ENCODE measurements at places on chromosomes 13 and 19.

DNA sequence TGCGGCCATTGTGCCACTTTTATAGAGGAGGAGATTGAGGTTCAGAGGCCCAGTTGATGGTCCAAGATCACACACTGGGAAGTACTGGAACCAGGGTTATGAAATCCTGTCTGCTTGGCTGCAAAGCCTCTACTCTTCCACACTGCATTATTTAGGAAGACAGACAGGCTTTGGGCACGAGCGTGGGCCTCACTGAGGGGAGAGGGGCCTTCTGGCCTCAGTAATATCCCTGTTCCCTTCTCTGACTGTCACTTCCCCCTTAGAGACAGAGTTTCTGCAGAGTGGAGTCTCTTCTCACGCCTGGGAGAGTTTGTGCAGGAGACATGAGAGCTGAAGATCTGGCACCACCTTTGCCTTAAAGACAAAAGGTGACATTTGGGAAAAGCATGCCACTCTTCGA lies 49.0 kb upstream of the PNMA8B start:
- no peak for DNase-seq

DNA sequence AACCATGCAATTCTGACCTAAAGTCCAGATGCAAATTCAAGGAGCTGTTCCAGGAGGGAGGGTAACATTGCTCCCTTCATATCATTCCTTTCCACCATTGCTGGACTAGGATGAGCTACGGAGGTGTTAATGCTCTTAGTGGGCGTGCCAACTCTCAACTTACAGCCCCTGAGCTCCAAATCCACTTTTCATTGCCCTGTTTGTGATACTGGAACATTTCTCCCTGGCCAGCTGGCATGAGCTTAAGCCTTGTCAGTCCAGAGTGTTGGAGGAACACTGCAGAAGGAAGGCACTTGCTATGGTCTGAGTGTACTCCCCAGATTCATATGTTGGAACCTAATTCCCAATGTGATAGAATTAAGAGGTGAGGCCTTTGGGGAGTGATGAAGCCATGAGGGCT lies 70.4 kb upstream of the FARP1 start:
- no peak for DNase-seq

DNA sequence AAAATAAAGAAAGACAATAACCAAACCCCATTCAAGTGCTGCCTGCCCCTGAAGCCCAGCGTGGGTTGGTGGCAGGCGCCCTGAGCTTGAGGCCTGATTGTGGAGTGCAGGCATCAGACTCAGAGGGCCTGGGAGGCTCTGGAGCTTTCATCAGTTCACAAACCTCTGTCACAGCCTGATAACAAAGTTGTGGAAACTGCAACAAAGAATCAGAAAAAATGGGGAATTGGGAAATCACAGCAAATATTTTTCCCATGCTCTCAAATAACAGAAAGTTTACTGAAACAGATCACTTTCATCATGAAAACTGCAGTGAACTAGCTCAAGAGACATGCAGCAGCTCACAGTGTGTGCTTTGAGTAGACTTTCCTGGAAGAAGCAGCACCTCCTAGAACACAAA lies 793.6 kb downstream of the UQCRFS1 start:
- no peak for DNase-seq

DNA sequence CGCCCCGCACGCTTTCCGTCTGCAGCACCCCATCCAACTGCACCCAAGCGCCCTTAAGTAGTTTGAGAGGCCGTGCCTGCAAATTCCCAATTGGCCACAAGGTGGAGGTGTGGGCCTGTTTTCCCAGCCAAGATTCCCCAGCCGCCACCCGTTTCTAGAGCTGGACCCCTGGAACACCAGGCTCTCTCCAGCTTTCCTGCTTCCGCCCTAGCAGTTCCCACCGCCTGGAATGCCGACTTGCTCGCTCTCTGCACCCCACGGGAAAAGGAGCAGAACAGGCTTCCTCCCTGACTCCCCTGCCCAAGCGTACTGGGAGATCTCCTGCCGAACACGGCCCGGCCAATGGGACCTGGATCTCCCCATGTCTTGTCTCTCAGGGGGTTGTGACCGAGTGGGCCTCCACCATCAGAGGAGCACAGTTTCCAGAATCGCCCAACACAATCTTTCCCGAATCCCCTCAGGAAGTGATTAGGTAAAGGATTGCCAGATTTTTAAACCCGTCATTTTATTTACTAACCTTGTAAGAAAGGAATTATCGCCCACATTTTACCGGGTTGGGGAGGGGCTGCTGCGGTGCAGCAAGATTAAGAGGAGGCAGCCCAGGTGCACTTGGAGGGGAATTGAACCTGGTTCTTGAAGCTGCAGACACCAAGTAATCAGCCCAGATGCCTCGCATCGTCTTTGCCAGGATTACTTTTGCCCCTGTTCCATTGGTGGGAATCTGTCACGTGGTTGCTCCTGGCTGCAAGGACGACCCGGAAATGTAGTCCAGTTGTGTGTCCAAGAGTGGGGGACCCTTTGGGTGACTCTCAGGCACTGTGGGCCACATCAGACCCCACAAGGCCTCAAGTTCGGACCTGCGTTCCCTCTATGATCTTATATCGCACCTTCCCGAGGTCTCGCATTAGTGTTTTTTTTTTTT lies 3.5 kb upstream of the NAPSA start:
- peak; percentile 78 for DNase-seq

GRCh38 chr13:88806438-88806837 lies 1135.3 kb downstream of the SLITRK5 start:
- DNase-seq: no peak

- DNase-seq: no peak
Observed at GRCh38 chr19:58409010-58409790, 751 bp downstream of the ZNF584 start.

GRCh38 chr13:43785650-43786471 lies 911 bp downstream of the ENOX1 start:
- DNase-seq: peak; percentile 3

DNA sequence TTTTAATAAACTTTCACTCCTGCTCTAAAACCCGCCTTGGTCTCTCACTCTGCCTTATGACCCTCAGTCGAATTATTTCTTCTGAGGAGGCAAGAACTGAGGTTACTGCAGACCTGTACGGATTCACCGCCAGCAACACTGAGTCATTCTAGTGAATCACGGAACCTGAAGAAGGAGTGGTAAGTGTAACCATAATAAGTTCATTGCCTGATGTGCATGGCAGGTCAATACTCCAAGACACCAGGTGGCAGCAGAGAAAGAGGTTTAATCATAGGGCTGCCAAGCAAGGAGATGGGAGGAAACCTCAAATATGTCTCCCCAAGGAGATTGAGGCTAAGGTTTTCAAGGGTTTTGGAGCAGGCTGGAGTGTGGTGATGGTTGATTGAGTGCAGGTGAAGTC lies 204.3 kb upstream of the IPO5 start:
- no peak for DNase-seq

DNA sequence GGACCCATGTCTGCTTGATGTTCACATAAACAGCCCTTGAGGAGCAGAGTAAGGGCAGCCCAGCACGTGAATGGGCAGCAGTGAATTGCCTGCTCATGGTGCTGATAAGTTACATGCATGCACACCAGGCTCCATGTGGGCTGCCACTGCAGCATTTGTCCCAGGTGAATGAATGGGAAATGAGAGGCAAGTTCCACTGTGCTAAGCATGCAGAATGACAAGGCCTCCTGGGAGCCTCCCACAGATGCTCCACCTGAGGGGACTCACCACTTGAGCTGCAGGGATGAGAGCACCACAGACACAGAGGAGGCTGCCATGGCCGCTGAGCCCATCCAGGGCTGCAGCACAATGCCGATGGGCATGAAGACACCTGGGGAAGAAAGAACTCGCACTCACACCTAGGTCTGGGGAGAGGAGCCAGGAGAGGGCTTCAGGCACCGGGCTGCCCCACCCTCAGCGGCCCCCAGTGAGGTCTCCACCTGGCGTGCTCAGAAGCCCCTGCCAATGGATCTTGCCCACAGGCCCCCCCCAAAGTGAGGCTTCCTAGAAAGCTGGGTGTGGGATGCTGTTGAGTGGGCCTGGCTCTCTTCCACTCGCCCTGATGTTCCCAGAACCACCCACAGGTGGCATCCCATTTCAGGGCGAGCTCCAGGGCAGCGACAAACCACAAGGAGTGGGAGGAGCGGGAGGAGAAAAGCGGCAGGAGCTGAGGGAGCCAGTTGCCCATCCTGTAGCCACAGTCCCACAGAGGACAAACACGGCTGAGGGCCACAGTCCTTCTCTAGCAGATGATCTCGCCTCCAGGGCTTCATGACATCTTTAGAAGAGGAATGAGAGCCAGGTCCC lies 73.8 kb downstream of the CCDC70 start:
- DNase-seq: no peak

DNA sequence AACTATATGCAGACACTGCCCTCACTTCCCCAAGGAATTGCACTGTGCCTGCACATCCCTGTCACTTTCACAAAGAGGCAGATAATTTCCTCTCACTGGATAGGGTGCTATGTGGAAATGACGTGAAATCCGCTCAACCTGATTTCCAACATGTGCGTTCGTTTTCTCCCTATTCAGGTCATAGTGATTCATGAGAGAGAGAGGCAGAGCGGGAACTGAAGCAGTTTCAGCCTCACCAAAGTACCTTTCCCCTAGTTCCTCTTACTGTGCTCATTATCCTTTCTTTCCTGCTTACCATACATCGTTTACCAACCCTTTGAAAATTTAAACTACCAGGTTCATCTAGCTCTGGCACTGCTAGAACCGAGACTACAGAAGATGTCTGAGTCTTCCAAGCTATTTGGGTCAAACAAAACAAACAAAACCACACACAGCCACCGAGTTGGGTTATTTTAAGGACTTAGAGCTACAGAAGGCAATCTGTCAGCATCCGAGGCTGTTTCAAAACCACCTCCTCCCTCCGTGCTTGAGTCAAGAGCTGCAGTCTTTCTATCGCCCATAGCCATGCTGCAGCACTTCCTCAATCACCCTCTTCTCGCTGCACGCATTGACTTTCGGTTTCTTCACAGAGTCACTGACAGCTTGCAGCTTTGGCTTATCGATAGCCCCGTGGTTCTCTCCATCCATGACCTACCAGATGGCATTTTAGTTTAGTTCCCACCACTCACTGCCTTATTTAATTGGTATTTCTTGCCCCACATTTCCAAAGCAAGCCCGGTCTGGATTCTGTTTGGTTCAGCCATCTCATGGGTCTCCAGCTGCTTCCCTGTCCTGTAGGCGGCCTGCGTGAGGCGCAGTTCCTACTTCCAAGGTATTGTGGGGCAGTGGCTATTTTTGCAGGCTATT lies 1395.8 kb downstream of the EFNB2 start:
- peak; percentile 61 for DNase-seq

- no peak for DNase-seq
Observed at GRCh38 chr19:13063461-13064091, 39.1 kb downstream of the LYL1 start.

- no peak for DNase-seq
Observed at GRCh38 chr13:40016953-40017660, 361.6 kb downstream of the COG6 start.

GRCh38 chr13:44833626-44834025 lies 155.6 kb downstream of the NUFIP1 start:
- DNase-seq: no peak

- no peak for DNase-seq
Observed at GRCh38 chr19:50450369-50451222, 17.9 kb downstream of the MYBPC2 start.

DNA sequence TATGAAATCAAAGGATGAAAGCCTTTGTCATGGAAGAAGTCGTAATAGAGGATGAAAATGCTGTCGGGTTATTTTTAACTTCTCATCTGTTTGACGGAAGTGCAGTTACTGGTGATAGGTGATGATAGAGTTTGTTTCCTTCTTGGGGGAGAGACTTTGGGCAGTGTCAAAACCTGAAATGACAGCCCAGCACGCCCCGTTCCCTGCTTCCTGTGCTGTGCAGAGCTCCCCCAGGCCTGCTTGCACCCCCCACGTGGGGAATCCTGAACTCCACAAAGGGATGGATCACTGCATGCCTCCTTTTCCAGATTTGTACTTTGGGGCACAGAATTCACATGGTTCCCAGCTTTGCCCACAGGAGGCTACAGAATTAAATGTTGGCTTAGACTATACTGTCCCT lies 102.7 kb downstream of the ATP11A start:
- DNase-seq: no peak

DNA sequence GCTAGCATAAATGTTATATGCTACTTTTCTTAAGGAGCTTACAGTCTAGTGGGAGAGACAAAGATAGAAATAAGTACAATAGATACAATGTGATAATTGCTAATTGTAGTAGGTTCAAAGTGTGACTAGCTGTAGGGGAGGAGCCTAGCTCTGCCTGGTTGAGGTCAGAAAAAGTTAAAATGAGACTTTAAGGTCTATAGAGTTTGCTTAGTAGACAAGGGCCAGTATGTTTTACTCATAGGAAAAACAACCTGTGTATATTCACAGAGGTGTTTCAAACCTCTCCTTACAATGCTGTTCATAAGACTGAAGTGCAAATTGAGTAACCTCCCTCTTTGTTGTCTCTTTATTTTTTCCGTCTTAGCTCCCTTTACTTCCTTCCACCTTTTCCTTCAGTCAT lies 56.1 kb downstream of the PDS5B start:
- no peak for DNase-seq

- no peak for DNase-seq
Observed at GRCh38 chr19:50333737-50334617, 4.8 kb upstream of the KCNC3 start.

GRCh38 chr13:50228527-50228926 lies 213.3 kb downstream of the KCNRG start:
- no peak for DNase-seq

- no peak for DNase-seq
Observed at GRCh38 chr13:59340581-59340980, 823.1 kb downstream of the DIAPH3 start.
